ENCODE measurements at places on chromosomes 4 and X.

DNA sequence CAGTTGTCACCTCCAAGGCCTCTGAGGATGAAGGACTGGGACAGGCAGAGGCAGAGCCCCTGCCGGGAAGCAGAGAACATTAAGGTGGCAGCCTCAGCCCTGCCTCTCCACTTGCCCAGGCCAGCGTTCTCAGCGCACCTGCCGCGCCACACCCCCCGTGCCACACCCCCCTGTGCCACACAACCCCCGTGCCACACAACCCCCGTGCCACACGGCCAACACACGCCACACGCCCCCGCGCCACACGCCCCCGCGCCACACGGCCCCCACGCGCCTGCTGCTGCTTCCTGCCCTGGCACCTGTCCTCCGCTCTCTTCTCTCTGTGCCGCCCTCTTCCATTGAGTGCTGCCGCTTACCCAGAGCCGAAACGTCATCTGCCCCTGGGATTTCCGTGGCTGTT, 58.0 kb upstream of the ZFP42 start:
- no peak for DNase-seq

DNA sequence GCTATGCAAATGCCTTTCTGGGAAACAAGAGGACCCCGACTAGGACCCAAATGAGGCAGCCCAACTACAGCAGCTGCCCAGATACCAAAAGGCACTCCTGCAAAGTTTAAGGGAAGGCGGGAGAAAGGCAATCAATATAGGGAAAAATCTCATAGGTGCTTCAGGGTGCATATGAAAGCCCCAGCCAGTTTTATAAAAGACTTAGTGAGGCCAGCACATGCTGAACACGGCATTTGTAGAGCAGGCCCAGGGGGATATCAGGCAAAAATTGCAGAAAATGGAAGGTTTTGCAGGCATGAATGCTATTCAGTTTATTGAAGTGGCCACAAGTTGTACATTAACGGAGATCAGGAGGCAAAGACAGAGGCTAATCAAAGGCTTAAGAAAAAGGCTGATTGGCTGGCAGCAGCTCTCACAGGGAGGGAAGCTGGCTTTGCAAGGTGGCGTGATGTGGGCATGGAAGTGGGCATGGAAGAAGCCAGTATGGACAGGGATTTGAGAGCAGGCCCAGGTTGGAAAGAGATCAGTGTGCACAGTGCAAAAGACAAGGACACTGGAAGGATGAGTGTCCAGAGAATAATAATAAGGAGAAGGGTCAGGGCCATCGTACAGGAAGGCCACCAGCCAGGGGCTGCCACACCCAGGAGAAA, 37.7 kb upstream of the UGT2B7 start:
- DNase-seq, result no peak

- DNase-seq, result no peak
Measured at GRCh38 chr4:146550161-146550560, 28.4 kb upstream of the SLC10A7 start.

GRCh38 chr4:68987007-68987406, 35.4 kb upstream of the UGT2A3 start:
- no peak for DNase-seq

- no peak for DNase-seq
Measured at GRCh38 chrX:107744868-107745267, 30.7 kb downstream of the TSC22D3 start.

DNA sequence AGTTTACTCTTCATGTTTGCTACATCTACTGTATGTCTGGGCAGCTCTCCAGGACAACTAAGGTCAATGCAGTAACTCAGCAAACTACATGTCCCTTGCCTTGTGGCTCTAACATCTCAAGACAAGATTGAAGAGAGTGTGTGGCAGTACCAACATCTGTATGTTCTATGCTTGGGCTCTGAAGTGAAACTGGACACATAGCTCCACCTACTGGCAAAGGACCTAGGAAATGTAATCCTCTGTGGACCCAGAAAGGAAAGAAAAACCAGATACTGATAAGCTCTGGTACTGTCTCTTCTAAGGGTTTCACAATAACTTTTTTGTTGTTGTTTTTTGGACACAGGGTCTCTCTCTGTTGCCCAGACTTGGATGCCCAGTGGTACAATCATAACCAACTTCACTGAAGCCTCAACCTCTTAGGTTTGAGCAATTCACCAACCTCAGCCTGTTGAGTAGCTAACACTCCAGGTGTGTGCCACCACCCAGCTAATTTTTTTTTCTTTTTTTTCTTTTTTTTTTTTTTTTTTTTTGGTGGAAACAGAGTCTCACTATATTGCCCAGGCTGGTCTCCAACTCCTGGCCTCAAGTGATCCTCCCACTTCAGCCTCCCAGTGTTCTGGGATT, 64.1 kb downstream of the QDPR start:
- no peak for DNase-seq

- no peak for DNase-seq
Measured at GRCh38 chr4:7620814-7621176, 186.1 kb upstream of the PSAPL1 start.

- DNase-seq, result no peak
Measured at GRCh38 chr4:70746179-70746839, 24.5 kb downstream of the RUFY3 start.

DNA sequence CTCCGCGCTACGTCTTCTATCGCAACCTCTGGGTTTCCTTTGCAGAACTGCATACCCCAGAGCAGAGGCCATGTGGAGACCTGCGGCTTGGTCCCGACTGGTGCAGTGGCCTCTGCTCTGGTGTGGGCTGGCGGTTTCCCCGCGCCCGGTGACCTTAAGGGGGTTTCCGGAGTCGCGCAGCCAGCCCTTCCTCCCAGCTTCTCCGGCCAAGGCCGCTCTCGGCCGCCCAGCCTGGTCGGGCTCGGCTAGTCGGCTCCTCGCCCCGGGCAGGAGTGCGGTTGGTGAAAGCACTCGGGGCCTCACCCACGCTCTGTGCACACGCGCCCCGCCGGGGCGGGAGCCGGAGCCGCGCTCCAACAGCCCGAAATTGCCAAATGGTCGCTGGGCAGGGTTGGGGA, 84.9 kb downstream of the BCOR start:
- DNase-seq, result no peak

DNA sequence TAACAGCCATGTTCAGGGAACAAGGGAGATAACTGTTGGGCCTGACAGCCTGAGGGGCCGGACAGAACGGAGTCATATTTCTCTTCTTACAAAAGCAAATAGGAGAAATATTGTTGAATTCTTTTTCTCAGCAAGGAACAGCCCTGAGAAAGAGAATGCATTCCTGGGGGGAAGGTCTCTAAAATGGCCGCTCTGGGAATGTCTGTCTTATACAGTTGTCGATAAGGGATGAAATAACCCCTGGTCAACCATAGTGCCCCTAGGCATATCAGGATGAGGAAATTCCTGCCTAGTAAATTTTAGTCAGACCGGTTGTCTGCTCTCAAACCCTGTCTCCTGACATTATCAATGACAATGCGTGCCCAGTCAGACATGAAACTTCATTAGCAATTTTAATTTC, 1925.5 kb downstream of the PCDH7 start:
- DNase-seq, result no peak

DNA sequence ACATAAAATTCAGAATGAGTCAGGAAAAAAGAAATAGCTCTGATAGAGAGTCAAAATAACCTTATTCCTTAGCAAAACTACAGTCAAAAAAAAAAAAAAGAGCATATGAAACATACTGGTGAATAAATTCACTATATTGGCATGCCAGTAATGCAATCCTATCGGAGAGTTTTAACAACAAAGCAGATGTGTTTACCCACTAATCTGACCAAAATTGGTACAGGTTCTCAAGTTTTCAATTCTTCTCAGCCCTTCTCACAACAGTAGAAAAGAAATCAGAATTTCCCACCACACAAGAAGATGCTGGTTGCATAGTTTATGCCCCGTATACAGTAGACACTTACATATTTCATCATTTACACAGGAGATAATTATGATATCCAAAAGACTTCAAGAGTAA, 59.4 kb downstream of the LCORL start:
- DNase-seq, result no peak

GRCh38 chr4:14607001-14607400, 395.3 kb upstream of the CPEB2 start:
- no peak for DNase-seq

- DNase-seq, result no peak
Measured at GRCh38 chrX:52363247-52363883, 5.5 kb upstream of the XAGE2 start.

DNA sequence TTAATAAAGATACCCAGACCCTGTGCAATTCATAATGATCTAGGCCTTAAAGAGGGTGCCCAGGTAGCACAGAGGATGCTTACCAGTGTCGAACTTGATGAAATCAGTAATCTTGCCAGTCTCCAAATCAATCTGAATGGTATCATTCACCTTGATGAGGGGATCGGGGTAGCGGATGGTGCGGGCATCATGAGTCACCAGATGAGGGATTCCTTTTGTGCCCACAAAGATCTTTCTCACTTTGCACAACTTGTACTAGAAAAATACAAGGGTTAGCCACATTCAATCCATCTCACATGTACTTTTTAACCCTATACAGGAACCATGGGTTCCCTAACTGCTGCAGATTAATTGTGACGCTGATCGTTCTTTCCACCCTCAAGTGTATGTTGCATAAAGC, 3.3 kb downstream of the RPS4X start:
- DNase-seq, result no peak

DNA sequence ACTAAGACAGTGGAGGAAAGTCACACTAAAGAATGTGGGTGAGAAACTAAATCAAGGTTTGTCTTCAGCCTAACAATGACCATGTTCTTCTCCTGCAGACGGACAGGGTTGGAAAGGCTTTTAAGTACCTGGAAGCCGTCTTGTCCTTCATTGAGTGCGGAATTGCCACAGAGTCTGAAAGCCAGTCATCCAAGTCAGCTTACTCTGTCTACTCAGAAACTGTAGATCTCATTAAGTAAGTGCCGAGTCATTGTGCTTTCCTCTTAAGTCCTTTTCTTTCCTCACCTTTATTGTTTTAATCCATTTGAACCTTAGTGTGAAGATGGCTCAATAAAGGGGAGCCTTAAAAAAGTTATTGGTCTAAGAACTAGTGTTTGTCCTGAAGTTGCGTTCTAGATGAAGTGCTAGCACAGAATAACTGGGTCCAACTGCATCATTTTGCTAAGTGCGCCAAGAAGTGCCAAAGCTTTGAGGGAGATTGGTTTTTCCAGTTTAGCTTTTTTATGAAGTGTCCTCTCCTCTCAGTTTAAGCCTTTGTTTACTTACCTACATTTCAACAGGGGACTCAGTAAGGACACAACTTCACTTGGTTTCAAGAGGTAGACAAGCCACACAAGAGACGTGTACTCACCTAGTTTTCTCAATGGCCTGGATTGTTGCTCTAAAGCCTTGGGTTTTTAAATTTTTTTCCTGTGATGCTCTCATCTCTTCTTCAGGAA, 89.3 kb downstream of the KLHL8 start:
- DNase-seq, result no peak

DNA sequence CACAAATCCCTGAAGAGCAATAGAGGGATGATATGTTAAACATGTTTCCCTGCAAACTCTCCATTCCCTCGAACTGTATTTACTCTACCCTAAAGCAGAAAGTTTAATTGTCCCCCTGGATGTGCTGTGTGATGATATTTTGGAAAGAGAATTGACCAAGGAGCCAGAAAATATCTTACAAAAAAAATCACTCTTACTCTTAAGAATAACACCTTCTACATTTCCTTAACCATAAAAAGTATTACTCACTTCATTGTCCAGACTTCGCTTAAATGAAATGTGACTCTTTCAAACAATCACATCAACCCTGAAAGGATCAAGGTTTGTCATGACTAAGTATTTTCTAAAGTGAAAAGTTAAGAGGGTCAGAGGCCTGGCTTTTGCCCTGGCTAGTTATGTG, 49.0 kb upstream of the EGFL6 start:
- DNase-seq, result no peak

DNA sequence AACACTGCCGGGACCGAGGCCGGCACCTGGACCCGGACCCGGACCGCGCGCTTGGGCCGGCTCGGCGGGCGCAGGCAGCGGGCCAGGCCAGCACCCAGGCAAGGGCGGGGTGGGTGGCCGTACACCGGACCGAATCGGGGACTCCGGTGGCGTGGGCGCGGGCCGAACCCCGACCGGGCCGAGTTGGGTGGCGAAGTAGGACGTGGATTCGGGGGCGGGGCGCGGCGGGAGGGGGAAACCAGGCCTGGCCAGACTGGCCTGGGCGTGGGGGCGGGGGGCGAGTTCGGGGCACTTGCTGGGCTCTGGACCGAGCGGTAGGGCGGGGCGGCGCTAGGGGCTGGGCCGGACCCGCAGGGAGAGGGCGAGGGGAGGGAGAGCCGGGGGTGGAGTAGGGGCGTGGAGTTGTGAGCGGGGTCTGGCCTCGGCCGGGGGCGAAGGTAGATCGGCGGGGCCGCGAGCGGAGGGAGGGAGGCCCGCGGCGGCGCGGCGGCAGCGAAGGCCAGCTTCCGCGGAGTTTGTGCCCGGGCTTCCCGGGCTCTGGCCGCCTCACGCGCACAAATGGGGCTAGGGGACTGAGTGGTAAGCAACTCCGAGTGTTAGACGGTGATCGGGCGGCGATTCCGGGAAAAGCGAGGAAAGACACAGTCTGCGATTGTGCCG, 1.8 kb upstream of the BCORL1 start:
- no peak for DNase-seq

GRCh38 chr4:187128222-187128621, 404.6 kb upstream of the FAT1 start:
- no peak for DNase-seq

GRCh38 chr4:72553540-72554337, 15.3 kb downstream of the ADAMTS3 start:
- DNase-seq, result no peak

DNA sequence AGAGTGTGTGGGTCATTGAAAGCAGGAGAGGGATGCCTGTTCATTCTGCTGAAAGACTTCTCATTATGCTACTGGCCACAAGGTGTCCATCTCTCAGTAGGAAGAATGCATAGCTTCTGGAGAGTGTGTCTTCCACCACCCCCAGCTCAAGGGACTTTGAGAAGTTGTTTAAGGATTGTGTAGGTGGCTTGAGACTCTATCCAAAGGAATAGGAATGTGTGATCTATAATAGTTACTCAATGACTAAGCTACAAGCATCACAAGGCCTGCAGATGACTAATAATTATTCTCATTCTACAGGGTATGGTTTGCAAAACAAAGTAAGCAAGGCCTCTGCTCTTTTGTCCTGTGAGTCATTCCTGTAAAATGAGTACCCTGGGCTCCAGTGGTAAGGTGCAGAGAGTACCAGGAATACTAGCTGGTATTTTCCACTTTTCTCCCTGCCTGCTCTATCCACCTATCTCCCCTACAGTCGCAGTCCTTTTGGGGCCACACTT, 279.8 kb upstream of the BOD1L1 start:
- DNase-seq, result no peak

- no peak for DNase-seq
Measured at GRCh38 chr4:144658903-144659302, 12.9 kb downstream of the HHIP start.

GRCh38 chr4:78018271-78019049, 38.7 kb upstream of the FRAS1 start:
- DNase-seq, result no peak

DNA sequence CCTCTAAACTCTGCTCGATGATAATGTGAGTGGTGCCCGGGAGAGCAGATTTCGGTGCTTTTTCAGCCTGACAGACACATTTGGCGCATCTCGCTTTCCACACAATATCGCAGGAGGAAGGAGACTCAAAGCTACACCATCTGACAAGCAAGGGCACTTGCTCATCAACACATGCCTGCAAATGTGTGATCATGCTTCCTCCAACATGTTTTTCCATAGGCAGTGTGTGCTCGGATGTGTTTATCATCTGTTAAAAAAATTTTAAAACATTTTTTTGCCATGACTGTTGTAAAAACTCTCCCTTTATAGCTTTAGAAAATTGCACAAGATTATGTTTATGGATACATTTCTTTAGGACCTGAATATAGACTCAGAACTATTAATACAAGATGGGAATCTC, 170.3 kb upstream of the PUDP start:
- DNase-seq, result no peak

All from omental fat pad (tissue), 4 donors.